ENCODE measurements at places on chromosomes 1 and 21.

- no peak for DNase-seq
Measured at GRCh38 chr1:180291004-180291403, 60.9 kb downstream of the LHX4 start.

GRCh38 chr1:87410776-87411480 lies 82.2 kb downstream of the LMO4 start:
- no peak for DNase-seq

DNA sequence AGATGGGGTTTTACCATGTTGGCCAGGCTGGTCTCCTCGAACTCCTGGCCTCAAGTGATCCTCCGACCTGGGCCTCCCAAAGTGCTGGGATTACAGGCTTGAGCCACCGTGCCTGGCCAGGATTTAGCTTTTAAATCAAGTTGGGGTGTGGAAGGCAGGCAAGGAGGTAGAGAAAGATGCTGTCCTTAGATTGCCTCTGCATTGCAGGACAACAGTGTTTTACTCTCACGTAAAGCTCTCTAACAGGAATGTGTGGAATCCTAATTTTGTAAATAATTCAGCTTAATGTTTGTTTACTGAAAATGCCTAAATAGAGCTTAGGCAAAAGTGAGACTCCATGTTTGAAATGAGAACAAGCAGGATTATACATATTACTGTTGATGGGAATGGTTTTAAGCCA lies 29.5 kb upstream of the TGFB2 start:
- DNase-seq = no peak

GRCh38 chr1:82587371-82587770 lies 786.6 kb downstream of the ADGRL2 start:
- no peak for DNase-seq

GRCh38 chr1:17780916-17781315 lies 25.8 kb downstream of the ACTL8 start:
- no peak for DNase-seq

DNA sequence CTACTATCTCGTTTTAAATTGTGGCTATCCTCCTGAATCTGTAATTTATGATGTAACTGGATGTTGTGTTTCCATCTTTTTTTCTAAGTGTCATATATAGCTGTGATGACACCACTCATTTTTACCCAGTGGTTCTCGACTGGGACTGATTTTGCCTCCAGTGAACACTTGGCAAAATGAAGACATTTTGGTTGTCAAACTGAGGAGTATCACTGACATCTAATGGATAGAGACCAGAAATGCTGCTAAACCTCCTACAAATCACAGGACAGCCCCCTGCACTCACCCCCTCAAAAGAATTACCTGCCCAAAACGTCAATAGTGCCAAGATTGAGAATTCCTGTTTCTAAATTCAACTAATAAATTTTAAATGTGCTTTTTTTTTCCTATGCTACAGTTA lies 1.9 kb downstream of the TRMT13 start:
- no peak for DNase-seq

DNA sequence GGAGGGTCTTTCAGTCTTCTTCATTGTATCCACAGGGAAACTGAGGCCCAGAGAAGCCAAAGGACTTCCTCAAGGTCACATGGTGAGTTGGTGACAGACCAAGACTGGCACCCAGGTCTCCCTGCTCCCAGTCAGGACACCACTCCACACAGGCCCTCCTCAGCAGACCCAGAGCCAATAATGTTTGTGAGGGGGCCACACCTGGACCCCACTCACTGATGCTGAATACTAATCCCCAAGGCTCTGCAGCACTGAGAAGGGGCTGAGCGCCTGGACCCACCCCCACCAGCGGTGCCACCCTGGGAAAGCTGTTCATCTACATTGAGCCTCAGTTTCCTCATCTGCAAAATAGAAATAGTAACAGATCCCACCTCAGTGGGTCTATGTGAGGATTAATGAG lies 79.5 kb downstream of the GLIS1 start:
- no peak for DNase-seq

DNA sequence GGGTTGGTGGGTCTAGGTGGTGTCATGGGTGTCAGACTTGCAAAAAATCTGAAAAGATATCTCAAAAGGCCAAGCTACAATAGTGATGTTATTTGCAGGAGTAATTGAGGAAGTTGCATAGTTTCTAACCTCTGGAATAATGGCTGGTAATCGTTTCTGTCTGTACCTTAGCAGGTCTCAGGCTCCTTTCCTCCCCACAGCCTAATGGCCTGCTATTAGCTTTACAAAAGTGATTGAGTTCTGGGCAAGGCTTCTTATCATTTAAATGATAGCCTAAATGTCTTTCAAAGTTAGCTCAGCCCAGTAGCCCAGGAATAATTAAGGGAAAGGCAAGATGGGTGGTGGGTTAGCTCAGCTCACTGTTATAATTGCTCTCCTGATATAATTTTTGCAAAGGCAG lies 37.7 kb upstream of the IGSF5 start:
- no peak for DNase-seq

GRCh38 chr1:219372916-219373615 lies 199.4 kb downstream of the LYPLAL1 start:
- DNase-seq = no peak

DNA sequence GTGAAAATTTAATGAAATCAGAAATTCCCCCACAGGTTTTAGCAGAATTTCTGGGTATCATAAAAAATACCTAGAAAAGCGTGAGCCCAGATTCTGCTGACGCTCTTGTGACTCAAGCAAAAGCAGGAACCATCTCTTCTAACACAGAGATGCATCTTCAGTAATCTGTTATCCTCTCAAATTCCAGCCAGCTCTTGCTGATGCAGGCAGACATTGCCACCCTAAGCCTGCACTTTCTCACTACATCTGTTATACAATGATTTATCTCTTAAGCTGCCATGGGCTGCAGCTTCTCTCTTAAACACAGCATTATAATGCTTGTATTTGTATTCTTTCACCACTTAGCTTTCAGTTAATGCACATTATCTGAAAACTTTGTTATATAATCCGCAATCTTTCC lies 113.0 kb upstream of the RGS1 start:
- no peak for DNase-seq

DNA sequence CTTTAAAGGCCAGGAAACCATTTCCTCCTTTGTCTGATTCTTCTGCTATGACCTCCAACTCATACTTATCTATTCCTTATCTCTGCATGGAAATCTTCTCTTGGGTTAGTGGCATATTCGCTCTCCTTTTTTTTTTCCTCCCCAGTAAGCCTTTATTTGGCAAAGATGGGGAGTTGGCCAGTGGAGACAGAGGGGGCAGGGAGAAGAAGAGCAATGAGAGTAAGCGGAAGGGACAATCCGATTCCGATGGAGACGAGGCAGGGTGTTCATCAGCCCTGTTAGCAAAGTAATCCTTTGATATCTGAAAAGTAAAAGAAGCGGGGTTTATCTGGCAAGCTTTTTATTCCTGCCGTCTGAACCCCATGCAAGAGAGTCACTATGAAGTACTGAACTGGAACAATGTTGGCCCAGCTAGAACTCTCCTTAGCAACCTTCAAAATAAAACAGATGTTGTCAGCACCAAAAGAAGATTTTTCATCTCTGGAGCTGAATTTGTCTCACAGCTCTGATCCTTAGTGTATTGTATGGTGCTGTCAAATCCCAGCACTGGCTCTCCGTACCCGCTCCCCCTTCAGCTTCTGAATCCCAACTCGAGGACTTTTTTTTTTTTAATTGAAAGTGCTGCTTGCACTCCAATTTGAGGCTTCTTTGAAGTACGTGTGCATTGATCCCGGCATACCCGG lies 40.9 kb downstream of the PTGFRN start:
- no peak for DNase-seq

GRCh38 chr1:17944646-17945045 lies 163.0 kb upstream of the IGSF21 start:
- no peak for DNase-seq

DNA sequence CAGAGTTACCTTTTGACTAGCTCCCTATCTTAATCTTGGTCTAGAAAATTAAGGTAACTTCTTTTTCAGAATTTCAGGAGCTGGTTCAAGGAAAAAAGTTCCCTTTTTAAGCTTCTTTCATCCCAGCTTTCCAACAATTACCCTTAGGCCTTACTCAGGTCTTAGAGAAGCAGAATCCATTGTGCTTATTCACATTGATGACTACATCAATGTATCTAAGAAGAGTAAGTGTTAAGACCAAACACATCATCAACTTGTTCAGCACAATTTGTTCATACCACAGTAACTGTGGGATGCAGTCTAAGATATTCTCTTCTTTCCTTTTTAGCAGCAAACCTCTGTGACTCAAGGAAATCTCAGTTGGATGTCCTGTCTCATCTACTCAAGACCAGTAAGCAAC lies 4.1 kb downstream of the MRPL9 start:
- DNase-seq = no peak

DNA sequence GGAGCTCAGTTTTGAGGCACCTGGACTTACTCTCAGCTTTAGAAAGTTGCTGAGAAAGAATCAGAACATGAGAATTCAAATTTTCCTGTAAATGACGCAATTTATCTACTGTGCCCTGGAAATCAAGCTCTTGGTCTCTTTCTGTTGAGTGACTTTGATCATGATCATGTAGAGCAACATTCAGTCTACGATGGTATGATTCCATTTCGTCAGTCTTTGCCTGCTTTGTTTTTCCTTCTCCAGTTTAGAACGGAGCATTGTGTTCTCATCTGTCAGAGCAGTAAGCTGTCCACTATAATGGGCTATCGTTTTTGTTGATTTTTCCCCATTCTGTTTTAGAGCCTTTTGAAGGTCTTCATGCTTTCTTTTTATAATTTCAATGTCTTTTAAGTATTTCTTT lies 20.7 kb downstream of the SFT2D2 start:
- no peak for DNase-seq

GRCh38 chr1:6205849-6206519 lies at the start of gene RNF207:
Gene RNF207, plus strand, starts transcription at chr1:6206119. Its CDS starts 417 bp downstream, at chr1:6206536.
- DNase-seq = peak; percentile 52

- DNase-seq = no peak
Measured at GRCh38 chr1:113415310-113416070, 25.2 kb downstream of the MAGI3 start.

- DNase-seq = no peak
Measured at GRCh38 chr21:34185026-34185750, 111.8 kb downstream of the MRPS6 start.

DNA sequence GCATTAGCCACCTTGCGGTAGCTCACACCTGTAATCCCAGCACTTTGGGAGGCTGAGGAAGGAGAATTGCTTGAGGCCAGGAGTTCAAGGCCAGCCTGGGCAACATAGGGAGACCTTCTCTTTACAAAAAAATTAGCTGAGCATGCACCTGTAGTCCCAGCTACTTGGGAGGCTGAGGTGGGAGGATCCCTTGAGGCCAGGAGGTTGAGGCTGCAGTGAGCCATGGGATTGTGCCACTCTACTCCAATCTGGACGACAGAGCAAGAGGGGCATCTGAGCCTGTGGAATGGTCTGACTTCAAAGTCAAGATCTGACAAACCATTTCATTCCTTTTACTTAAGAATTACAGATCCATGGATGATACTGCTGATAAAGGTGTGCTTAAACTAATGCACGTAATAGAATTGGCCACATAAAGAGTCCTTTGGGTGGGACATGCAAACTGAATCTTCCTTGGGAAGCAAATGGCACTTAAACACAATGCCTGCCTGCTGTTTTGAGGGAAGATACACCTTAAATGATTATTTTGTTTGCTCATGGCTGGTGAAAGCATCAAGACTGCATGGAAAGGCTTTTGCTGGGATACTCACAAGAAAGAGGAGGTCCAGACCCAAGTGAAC lies 2.5 kb upstream of the TMEM201 start:
- no peak for DNase-seq

GRCh38 chr1:42993502-42994136 lies 35.0 kb upstream of the SLC2A1 start:
- DNase-seq = no peak

- DNase-seq = no peak
Measured at GRCh38 chr1:190832511-190832910, 354.8 kb upstream of the BRINP3 start.

GRCh38 chr1:35452106-35452774 lies 105.0 kb downstream of the KIAA0319L start:
- no peak for DNase-seq

DNA sequence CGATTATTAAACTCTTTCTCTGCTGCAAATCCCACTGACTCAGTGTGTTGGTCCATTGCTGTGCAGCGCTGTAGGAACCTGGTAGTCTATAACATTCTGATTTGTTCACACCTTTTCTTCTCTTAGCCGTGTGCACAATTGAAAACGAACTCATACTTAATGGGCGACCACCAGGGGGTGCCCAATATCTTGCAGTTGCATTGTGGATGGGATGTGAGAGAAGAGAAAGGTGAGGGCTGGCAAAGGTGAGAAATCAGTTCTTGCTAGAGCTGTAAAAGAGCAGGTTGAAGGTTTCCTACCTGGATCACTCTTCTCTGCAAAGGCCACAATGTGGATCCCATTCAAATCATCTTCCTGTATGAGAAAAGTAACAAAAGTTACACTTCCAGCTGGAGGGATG lies 51.0 kb downstream of the CASQ2 start:
- peak; percentile 44 for DNase-seq

GRCh38 chr1:61241411-61241838 lies 159.1 kb downstream of the NFIA start:
- DNase-seq = no peak

DNA sequence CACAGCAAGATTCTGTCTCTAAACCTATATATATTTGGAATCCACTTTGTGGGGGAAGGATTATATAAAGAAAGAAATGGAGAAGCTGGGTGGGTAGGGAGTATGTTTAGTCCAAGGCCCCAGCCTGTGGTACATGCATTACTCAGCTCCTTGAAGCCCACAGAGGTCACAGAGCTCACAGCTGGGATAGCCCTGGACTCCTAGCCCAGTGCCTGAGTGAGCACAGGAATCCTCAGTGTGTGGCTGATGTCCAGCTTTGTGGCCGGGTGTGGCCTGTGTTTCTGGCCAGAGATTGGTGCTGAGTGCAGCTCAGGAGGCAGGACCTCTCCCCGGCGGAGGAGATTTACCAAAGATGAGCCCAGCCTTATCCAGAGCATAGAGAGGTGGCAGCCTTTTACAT lies 7.6 kb downstream of the CAPN9 start:
- DNase-seq = no peak

GRCh38 chr1:94022471-94023189 lies 98.3 kb downstream of the ABCA4 start:
- no peak for DNase-seq

DNA sequence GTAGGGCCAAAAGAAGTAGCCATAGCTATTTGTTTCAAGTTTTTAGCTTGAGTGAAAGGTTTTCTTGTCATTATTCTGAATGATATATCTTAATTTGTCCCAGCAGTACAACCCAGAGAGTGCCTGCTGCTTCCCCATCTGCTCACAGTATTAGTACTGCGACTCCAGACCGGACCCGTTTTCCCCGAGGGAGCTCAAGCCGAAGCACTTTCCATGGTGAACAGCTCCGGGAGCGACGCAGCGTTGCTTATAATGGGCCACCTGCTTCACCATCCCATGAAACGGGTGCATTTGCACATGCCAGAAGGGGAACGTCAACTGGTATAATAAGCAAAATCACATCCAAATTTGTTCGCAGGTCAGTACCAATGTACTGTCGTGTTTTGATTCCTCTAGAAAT lies 37.2 kb upstream of the C1orf115 start:
- DNase-seq = no peak

DNA sequence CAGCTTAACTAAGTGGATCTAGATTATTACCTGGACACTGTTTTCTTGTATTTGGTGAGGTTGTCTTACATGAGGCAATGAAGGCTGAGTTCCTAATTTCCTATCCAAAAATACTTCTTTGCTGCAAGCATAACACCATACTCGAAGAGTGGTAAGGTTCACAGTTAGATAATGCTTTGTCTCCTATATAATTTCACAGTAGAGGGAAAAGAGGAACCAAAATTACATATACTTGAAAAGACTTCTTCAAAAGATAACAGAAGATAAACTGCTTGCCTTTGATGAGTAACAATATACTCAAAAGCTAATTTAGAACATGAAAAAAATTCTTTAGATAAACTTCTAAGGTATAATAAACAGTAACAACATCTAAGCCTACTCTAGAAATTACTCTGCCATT lies 20.4 kb downstream of the USP33 start:
- DNase-seq = no peak
